Activated CD4-positive, alpha-beta memory T cell treated with anti-CD3 and anti-CD28 coated beads for 36 hours (primary cell): ENCODE measurements at places on chromosomes 5 and 9. TPM values are rescaled to one million over a fixed set of nuclear protein-coding genes. Genes with fewer than 3 reads are reported as not detected.
A peak's percentile ranks its signal among the peaks of the same experiment; 100 is the strongest.

DNA sequence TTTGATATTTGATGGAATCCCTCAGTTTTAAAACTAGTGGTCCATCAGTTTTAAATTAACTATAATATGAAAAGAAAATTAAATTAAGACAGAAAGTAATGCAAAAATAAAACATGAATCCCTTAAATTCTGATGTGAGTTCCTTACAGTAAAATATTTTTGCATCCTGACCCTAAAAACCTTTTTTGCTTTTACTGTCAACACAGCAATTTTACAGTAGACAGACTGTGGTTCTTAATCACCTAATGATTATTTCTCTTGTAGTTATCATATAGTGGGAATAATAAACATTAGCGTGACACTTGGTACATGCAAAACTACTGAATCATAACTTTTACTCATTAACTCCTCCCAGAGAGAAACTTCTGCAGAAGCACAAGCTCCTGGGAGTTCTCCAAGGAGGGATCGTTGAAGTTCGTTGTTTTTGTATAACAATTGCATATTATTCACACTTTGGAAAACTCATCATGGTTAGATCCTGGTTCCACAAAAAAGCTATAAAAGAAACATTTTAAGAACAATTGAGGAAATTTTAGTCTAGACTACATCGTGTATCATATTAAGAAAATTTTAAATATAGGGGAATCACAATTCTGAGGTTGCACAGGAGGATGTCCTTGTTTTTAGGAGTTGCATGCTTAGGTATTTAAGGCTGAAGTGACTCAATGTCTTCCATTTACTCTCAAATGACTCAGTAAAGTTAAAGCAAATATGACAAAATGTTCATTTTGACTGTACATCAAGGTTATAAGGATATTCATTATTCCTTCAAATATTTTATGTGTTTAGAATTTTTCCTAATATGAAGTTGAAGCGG lies 88.2 kb upstream of the NIPAL4 start:
- H3K36me3 ChIP-seq = peaks cover 47% of the 10 kb centered on the region
- no peak overlapping the region for H3K4me3 ChIP-seq
- DNase-seq = no peak
- no peaks in the 10 kb centered on the region for H3K27me3 ChIP-seq

GRCh38 chr9:26833792-26834191 lies 58.8 kb downstream of the CAAP1 start:
- no peak overlapping the region for H3K4me3 ChIP-seq
- no peak overlapping the region for H3K27ac ChIP-seq
- no peak for DNase-seq
- peaks cover 10% of the 10 kb centered on the region for H3K36me3 ChIP-seq

DNA sequence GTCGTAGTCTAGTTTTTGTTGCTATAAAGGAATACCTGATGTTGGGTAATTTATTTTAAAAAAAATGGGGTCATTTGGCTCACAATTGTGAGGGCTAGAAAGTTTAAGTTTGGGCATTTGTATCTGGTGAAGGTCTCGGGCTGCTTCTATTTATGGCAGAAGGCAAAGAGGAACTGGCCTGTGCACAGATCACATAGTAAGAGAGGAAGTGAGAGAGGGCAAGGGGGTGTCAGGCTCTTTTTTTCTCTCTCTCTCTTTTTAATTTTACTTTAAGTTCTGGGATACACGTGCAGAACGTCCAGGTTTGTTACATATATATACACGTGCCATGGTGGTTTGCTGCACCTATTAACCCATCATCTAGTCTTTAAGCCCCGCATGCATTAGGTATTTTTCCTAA lies 453.3 kb downstream of the DIRAS2 start:
- H3K4me1 ChIP-seq = peaks cover 14% of the 10 kb centered on the region
- no peak for DNase-seq
- H3K36me3 ChIP-seq = no peaks in the 10 kb centered on the region
- no peak overlapping the region for H3K4me3 ChIP-seq
- H3K27me3 ChIP-seq = peaks cover 3% of the 10 kb centered on the region
- H3K27ac ChIP-seq = no peak overlapping the region

- no peaks in the 10 kb centered on the region for H3K27me3 ChIP-seq
- peaks cover 1% of the 10 kb centered on the region for H3K36me3 ChIP-seq
- H3K27ac ChIP-seq = no peak overlapping the region
- no peaks in the 10 kb centered on the region for H3K4me1 ChIP-seq
- DNase-seq = no peak
These were observed 948.5 kb downstream of the TLE4 start for GRCh38 chr9:80520231-80520630.

DNA sequence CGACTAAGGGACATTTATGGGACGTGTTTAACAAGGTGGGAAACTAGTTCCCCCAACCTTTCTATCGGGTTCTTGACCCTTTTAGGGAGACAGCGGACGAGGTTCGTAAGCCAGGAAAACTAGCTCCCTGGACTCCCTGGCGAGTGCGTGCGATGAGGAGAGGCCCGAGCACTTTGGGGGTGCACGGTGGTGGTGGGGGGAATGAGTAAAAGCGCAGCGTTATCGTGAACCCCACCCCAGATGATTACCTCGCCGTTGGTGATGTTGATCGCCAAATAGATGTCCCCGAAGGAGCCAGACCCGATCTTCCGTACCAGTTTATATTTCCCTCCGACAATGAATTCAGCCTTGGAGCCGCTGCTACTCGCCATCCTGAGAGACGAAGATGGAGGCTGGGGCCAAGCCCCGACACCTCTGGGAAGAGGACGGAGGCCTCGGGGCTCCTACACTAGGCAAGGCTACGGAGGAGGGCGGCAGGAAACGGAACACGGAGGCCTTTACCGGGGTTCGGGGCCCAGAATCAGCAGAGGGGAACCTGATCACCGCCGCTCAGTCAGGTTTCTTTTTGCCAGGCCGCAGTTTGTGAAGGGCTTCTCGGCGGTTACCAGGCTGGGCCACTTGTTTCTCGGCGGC lies 529 bp downstream of the CSNK1A1 start:
- H3K4me3 ChIP-seq = peak overlapping the region; percentile 97
- peak overlapping the region; percentile 99 for H3K27ac ChIP-seq
- peak; percentile 42 for DNase-seq

- DNase-seq = no peak
- no peaks in the 10 kb centered on the region for H3K4me1 ChIP-seq
- H3K27me3 ChIP-seq = no peaks in the 10 kb centered on the region
- no peak overlapping the region for H3K4me3 ChIP-seq
- H3K27ac ChIP-seq = no peak overlapping the region
These were observed 40.0 kb downstream of the MAPK9 start for GRCh38 chr5:180251887-180252286.

- no peak overlapping the region for H3K27ac ChIP-seq
- no peaks in the 10 kb centered on the region for H3K36me3 ChIP-seq
- no peak for DNase-seq
- H3K4me3 ChIP-seq = no peak overlapping the region
- peaks cover 32% of the 10 kb centered on the region for H3K27me3 ChIP-seq
These were observed 1.9 kb downstream of the LPAR1 start for GRCh38 chr9:111036429-111036789.

DNA sequence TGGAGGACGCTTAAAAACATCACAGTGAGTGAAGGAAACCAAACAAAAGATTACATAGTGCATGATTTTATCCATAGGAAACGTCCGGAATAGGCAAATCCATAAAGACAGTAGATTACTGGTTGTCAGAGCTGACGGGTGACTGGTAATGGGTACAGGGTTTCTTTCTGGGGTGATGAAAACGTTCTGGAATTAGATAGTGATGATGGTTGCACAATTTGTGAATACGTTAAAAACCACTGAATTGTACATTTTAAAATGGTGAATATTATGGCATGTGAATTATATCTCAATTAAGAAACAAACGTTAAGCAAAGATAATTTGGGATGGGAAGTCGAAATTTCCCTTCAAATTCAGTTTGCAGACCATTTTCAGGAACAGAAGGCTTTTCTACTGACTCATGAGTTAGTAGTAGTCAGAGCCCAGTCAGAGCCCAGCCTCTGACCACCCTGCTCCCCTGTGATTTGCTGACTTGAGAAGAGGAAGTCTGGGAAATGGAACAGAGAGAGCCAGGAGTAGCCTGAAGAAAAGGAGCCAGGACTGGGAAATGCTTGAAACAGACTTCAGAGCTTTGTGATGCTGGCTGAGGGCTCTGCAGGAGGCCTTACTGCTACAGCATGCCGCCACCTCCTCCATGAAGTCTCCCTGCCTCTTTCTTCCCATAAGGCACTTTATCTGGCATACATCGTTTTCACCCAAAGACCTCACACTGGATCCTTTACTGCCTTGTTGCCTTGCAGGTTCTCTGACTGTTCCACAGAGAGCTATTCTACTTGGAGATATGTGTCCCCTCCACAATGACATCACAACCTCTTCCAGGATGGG lies 46.4 kb upstream of the CTNNA1 start:
- H3K36me3 ChIP-seq = no peaks in the 10 kb centered on the region
- H3K27ac ChIP-seq = no peak overlapping the region
- H3K4me3 ChIP-seq = no peak overlapping the region
- no peak for DNase-seq
- peaks cover 43% of the 10 kb centered on the region for H3K27me3 ChIP-seq
- H3K4me1 ChIP-seq = no peaks in the 10 kb centered on the region

- no peak for DNase-seq
- no peak overlapping the region for H3K4me3 ChIP-seq
- peaks cover 15% of the 10 kb centered on the region for H3K4me1 ChIP-seq
- H3K27me3 ChIP-seq = no peaks in the 10 kb centered on the region
- H3K27ac ChIP-seq = no peak overlapping the region
These were observed 94.9 kb downstream of the DENND1A start for GRCh38 chr9:123834889-123835562.

- no peaks in the 10 kb centered on the region for H3K27me3 ChIP-seq
- H3K4me3 ChIP-seq = no peak overlapping the region
- H3K27ac ChIP-seq = peak overlapping the region; percentile 55
These were observed 40.1 kb downstream of the SMARCA2 start for GRCh38 chr9:2055203-2055658.

DNA sequence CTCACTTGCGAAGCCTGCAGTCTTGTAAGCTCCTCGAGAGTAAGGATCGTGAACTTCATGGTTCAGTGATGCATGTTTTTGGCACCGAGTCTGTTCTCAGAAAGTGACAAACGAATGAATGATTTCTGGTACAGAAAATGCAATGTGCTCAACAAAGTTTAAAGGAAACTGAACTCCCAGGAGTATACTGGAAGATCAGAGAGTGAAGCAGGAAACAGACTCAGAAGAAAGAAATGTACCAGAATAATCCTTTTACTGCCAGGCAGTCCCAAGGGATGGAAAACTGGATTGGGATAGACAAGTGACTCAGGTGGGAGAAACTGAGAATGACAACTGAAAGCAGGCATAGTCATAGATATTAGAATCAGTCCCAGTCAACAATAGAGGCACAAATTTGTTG lies 420.6 kb downstream of the CTNND2 start:
- H3K4me1 ChIP-seq = no peaks in the 10 kb centered on the region
- DNase-seq = no peak
- H3K4me3 ChIP-seq = no peak overlapping the region
- peaks cover 6% of the 10 kb centered on the region for H3K27me3 ChIP-seq
- no peaks in the 10 kb centered on the region for H3K36me3 ChIP-seq

GRCh38 chr5:17928581-17928981 lies 294.3 kb downstream of the TAF11L14 start:
- H3K4me3 ChIP-seq = no peak overlapping the region
- no peak overlapping the region for H3K27ac ChIP-seq
- no peaks in the 10 kb centered on the region for H3K27me3 ChIP-seq

DNA sequence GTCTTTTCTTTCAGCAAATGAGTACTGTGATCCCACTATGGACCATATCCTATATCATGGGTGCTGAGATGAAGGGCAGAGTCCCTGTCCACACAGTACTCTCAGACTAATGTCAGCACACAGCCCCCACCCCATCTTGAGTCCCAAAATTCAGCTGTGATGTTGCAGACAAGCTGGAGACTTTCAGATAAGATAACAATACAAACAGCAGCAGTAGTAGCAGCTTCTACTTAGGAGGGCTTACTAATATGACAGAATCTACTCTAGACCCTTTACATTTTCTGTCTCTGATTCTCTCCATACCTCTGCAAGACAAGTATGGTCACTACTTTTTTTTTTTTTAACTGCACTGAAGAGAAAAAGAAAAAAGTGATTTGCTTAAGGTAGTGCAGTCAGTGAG lies 129.1 kb upstream of the TRIM32 start:
- H3K4me3 ChIP-seq = no peak overlapping the region
- H3K27ac ChIP-seq = no peak overlapping the region
- DNase-seq = no peak
- H3K27me3 ChIP-seq = no peaks in the 10 kb centered on the region

- H3K27ac ChIP-seq = no peak overlapping the region
- H3K4me3 ChIP-seq = no peak overlapping the region
- no peaks in the 10 kb centered on the region for H3K27me3 ChIP-seq
- H3K36me3 ChIP-seq = peaks cover 38% of the 10 kb centered on the region
These were observed 29.6 kb downstream of the RC3H2 start for GRCh38 chr9:122875523-122875922.

GRCh38 chr9:94164806-94165549 lies 80.7 kb downstream of the PTPDC1 start:
- peak overlapping the region; percentile 73 for H3K4me3 ChIP-seq
- peaks cover 34% of the 10 kb centered on the region for H3K4me1 ChIP-seq
- H3K36me3 ChIP-seq = peaks cover 15% of the 10 kb centered on the region
- DNase-seq = no peak
- no peaks in the 10 kb centered on the region for H3K27me3 ChIP-seq
- H3K27ac ChIP-seq = peak overlapping the region; percentile 58

DNA sequence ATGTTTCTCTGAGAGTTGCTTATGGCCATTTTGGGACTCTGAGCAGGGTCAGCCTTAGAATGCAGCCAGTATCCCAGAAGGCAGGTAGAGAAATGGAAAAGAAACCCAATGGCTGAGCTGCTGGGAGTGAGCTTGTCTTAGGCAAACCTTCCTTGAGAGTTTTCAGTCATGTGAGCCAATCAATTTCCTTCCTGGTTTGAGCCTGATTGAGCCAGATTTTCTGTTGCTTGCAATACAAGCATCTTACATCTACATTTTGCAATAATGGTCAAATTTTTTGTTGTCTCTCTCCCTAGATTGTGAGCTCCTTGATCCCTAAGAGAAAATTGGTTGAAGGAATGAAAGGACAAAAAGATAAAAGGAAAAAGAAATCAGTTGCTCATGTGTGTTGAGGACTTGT lies 155.3 kb downstream of the SNX18 start:
- no peaks in the 10 kb centered on the region for H3K36me3 ChIP-seq
- no peaks in the 10 kb centered on the region for H3K27me3 ChIP-seq
- DNase-seq = no peak
- no peak overlapping the region for H3K27ac ChIP-seq

GRCh38 chr5:155620821-155621410 lies 607.4 kb downstream of the KIF4B start:
- DNase-seq = no peak
- peaks cover 17% of the 10 kb centered on the region for H3K27me3 ChIP-seq
- H3K27ac ChIP-seq = no peak overlapping the region
- no peaks in the 10 kb centered on the region for H3K36me3 ChIP-seq

DNA sequence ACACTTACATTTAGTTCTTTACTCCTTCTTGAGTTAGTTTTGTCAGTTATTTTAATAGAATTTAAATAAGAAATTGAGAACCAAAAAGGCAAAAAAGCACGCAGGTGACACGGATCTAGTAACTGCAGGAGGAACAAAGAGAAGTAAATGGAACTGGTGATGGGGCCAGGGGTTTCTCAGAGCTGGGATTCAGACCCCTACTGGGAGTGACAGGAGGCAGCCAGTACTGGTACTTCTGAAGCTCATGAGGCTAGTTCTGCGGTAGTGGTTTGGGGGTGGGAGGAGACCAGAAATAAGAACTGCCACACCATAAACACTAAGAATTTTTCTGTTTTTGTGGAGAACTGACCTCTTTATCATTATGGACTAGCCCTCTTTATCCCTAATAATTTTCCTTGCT lies 48.2 kb downstream of the OXCT1 start:
- H3K4me1 ChIP-seq = peaks cover 13% of the 10 kb centered on the region
- no peak overlapping the region for H3K27ac ChIP-seq
- no peak for DNase-seq
- peaks cover 38% of the 10 kb centered on the region for H3K36me3 ChIP-seq
- no peaks in the 10 kb centered on the region for H3K27me3 ChIP-seq

Gene QRFP
- not detected for total RNA-seq

Gene FGF10
- total RNA-seq = not detected

Gene F12
- total RNA-seq = 5.9 TPM
